CD4-positive, alpha-beta T cell treated with Interleukin-15 for 4 hours (primary cell): ENCODE measurements at places on chromosomes 4 and X.

- DNase-seq: no peak
Measured at GRCh38 chr4:173367946-173368345, 2.8 kb upstream of the SAP30 start.

DNA sequence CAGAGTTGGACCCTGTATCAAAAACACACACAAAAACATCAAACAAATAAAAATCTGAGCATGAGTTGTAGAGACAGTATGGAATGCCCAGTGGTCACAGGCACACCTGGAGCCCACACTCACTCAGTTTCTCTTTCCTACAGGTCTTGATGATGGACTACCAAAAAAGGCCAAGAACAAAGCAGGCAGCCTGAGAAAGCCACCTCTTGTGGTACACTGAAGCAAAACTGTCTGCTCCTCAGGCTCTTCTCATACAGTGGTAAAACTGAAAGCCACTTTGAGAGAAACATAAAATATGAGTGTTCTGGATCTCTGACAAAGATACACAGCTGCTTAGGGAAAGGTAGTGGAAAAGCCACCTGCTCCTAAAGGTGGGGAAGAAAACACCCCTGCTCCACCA lies 1206.9 kb downstream of the FSTL5 start:
- no peak for DNase-seq

GRCh38 chr4:15649914-15650545 lies 5.1 kb downstream of the FBXL5 start:
- DNase-seq: peak; percentile 77

DNA sequence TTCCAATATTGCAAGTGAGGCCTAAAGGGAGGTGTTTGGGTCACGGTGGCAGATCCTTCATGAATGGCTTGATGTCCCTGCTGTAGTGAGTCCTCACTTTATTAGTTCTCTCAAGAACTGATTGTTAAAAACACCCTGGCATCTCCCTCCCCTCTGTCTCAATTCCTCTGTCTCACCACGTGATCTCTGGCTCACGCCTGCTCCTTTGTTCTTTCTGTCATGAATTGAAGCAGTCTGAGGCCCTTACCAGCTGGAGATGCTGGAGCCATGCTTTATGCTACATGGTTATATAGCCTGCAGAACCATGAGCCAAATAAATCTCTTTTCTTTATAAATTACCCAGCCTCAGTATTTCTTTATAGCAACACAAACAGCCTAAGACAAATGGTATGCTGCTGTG lies 980.7 kb upstream of the GRIA3 start:
- DNase-seq: no peak

- no peak for DNase-seq
Measured at GRCh38 chrX:139903210-139903609, 29.6 kb downstream of the ATP11C start.

DNA sequence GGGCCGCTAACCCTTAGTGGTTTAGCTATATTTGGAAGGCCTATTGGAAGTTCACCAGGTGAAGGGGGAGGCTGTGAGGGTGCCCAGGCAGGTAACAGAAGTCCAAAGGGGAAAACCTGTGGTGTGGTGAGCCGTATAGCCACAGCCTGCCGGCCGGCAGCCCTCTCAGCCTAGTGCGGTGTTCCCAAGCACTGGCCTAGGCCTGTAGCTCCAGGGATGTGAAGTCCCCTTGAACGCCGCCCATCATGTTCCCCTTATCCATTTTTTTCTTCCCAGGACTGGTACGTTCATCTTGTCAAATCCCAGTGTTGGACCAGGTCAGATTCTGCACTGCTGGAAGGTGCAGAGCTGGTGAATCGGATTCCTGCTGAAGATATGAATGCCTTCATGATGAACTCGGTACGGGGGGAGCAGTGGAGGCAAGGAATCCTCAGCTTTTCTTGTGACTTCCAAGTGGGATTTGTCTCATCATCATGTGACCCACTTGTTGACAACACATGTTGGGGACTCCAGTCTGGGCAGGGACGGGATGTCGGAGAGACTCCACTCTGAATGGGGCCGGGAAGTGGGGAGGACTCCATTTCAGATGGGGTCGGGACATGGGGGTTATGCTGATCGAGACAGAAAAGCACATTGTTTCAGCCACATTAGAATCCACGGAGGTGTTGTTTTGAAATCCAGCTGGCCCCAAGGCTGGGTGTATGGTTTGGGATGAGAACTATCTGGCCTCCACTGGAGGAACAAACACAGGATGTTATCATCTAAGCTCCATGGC lies 39.2 kb upstream of the MSANTD1 start:
- no peak for DNase-seq

DNA sequence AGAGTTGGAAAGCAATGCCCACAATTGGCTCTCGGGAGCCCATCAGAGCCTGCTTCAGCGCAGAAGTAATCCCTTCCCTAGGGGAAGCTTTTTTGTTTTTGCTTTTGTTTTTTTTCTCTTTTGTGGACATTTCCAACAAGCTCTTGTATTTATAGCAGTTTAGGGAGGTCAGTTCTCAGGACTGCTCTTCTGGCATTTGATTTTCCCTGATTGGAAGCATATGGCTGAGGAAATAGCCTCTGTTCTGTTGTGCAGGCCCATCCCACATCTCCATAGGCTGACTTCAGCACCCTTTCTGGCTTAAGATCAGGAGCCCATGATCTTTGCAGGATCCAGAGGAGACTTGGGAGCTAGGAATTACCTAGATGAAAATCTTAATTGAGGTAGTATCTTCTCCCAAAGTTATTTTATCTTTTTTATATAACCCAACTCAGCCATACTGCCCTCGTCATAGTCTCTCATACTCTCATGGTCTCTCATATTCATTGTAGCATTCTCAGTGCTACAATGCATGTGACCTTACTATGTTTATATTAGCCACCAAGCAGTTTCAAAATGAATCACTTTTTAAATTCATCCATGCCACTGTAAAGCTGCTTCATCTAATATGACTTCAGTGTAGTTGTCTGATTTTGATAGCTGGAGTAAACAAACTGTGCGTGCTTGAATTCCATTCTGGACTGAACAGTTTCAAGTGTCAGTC lies 16.7 kb downstream of the PAGE4 start:
- DNase-seq: no peak

- DNase-seq: no peak
Measured at GRCh38 chr4:182741914-182742313, 175.3 kb downstream of the DCTD start.

- DNase-seq: no peak
Measured at GRCh38 chr4:182619660-182620059, 297.5 kb downstream of the DCTD start.

- no peak for DNase-seq
Measured at GRCh38 chr4:116223040-116223732, 862.2 kb downstream of the TRAM1L1 start.

DNA sequence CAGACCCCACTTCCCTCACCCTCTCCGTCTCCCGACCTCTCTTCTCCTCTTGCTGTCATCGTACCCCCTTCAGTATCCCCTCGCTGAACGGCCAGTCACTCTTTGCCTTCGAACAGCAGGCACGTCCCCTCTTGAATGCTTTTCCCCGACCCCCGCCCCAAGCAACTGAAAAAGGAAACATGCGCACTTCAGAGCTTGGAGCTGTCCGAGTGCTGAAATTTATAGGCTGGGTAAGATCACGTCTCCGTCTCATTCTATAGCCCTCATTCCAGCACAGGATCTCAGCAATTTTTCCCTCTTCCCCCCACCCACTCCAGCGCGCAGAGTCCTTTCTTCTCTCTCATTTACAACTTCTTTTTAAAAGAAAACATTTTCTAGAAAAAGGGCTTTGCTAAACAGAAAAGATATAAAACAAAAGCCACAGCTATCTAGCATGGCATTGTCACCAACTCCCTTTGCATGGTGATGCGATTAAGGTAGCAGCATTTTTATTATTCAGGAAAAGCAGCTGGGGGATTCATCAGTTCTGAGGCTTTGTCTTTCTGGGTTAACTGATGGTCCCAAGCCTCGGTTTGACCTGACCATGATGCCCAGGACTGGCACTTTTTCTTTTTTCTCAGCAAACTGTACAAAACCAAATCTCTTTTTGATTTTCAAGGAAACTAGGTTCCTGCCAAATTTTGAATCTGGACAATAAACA lies at the start of gene GLRA2:
Gene GLRA2 (plus strand): TSS at position 247 of the 700 bp plus-strand sequence. CDS start 522 bp downstream, outside the sequence.
- DNase-seq: no peak
